ENCODE measurements at places on chromosomes 2 and 18.

DNA sequence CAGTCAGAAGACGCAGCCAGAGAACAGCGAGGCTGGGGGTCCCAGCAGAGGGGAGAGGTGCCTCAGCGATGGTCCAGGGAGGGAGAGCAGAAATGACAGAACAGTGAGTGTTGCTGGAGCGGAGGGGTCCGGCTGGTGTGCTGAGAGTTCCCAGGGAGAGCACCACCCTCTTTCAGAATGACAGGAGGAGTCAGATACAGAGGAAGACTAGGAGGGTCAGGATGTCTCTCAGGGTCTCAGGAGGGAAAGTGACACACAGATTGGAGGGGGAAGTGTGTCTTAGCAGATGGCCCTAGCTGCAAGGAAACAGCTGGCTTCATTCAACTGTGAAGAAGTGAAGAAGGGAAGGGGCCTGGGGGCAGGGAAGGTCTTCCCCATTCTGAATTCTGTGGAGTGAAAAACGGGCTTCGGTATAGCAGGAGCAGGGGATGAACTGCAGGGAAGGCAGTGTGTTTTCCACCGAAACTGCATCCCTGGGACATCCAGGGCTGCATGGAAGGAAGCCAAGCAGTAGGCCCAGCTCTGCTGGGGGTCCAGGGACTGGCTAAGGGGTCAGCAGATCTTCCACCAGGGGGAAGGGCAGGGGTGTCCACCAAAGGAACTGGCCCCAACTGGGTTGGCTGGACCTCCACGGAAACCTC lies 90.0 kb upstream of the OTOS start:
- no peak for DNase-seq

GRCh38 chr2:170607171-170607570 lies 108.0 kb upstream of the SP5 start:
- no peak for DNase-seq

GRCh38 chr2:43443282-43443681 lies 152.6 kb downstream of the THADA start:
- no peak for DNase-seq

- no peak for DNase-seq
Observed at GRCh38 chr18:58716060-58716756, 44.9 kb downstream of the MALT1 start.

DNA sequence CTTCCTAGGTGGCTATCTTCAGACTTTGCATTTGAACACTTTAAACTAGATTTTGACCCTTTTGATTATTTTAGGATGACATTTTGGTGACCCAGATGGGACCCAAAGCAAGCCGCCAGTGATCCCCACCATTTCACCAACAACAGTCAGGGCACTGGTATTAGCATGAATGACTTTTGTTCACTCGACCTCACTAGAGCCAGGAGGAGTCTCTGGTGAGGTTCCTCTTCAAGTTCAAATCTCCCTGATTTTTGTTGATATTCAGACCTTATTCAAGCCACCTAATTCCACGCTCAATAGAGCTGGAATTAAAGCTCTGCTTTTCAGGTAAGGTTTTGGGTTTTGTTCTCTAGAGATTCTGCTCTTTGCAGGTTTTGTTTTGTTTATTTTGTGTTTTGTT lies 202.3 kb downstream of the MREG start:
- DNase-seq: no peak

DNA sequence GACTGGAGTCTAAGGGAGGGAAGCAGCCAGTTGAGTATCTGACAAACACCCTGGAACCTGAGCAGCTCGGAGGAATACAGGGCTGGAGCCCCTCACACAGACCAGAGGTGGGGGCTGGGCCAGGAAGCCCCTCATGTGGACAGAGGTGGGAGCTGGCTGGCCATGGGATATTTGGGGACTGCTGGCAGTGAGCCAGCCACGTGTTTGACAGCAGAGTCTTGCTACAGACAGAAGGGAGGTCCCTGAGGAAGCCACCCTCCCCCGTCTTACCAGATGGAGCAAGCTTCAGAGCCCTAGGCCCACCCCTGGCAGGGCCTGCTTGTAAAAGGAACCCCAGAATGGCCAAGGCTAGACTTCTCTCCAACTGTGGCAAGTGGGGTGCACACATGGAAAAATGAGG lies 3.6 kb upstream of the MTERF4 start:
- no peak for DNase-seq

- DNase-seq: peak; percentile 69
Observed at GRCh38 chr2:160493227-160494028, at the start of gene RBMS1. Gene RBMS1, minus strand, starts transcription at chr2:160493807. Its CDS starts 444 bp downstream, at chr2:160493363.

- no peak for DNase-seq
Observed at GRCh38 chr18:61606759-61607158, 273.5 kb downstream of the CDH20 start.

DNA sequence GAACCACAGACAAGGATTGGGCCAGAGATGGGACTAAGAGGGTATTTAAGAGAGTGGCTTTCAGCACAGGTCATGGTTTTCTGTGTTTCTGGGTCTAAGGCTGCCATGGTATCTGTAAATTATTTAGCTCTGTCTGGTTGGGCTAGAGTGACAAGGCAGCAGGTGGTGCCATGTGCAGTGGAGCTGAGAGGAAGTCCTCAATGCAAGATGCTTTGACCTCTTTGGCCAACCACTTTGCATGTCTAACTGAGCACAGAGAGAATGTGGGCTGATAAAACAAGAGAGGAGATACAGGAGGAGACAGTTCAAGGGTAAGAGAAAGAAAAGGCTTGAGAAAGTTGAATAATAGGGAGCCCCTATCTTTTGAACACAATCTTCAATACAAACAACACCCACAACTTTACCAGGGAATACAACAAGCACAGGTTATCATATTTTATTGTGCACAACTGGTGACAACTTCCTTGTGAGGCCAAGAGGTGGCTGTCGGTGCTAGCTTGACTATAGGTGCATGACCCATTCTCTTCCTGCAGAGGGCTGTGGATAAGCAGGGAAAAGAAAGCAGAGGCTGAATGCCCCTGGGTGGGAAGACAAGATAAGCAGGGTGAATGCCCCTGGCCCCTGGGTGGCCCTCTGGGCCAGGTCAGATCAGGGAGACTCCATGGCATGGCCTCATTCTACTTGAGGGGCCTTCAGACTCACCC lies 12.3 kb downstream of the FLACC1 start:
- DNase-seq: no peak

- DNase-seq: peak; percentile 82
Observed at GRCh38 chr2:70919672-70920366, 15.9 kb upstream of the ATP6V1B1 start.

GRCh38 chr2:26479789-26480565 lies 2.1 kb upstream of the OTOF start:
- no peak for DNase-seq

GRCh38 chr2:201987426-201987825 lies 46.2 kb upstream of the FZD7 start:
- no peak for DNase-seq

- DNase-seq: no peak
Observed at GRCh38 chr2:64720535-64721319, 67.0 kb upstream of the SERTAD2 start.

Data from D341Med (cell line).